Left renal pelvis (tissue), 4 donors: ENCODE measurements at places on chromosomes 6 and 20.

GRCh38 chr6:132458887-132459604, 53.9 kb downstream of the STX7 start:
- no peak for DNase-seq

GRCh38 chr6:151961809-151962208, 154.3 kb downstream of the ESR1 start:
- no peak for DNase-seq

DNA sequence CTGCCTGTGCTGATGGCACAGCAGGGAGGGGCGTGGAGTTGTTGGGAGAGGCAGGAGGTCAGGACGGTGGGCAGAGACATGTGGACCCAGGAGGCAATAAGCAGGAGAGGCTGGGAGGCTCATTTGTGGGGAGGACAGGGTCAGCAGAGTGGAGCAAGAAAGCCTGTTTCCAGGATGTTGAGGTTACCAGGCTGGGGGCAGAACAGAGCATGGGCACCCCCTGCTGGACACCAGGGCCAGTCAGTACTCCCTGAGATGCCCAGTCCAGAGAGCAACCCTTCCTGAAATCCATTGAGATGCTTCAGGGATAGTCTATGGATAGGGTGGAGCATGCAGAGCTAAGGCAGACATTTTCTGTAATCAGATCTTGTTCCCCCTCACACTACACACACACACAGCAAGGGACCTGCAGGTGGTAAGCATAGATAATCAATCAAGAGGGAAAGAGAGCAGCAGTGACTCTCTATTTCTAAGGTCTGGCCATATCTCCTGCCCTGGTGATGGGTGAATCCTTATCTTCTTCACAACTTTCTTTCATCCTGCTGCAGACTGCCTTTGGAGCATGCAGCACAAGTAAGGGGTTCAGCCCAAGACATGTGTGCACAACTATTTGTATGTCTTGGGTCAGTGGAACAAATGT, 41.7 kb downstream of the MOCS1 start:
- no peak for DNase-seq

- no peak for DNase-seq
Measured at GRCh38 chr6:120122401-120122800, 772.8 kb upstream of the MAN1A1 start.

- no peak for DNase-seq
Measured at GRCh38 chr6:146345598-146345997, 198.0 kb upstream of the RAB32 start.

GRCh38 chr6:165766457-165766856, 103.4 kb upstream of the PDE10A start:
- DNase-seq: no peak

DNA sequence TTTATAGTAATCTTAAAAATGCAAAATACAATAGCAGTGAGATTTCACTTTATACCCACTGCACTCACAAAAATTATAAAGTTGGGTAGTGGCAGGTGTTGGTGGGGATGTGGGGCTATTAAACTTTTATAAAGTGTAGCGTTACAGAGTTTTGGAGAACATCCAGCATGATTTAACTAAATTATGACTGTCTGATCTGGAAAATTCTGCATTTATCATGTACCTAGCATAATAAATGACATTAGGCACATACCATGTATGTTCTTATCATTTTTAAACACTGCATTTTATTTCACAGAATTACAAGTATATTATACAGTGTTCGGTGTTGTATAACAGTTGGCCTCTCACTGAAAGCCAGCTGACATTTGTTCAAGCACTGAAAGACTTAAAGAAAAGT, 169.9 kb downstream of the ADGB start:
- no peak for DNase-seq

GRCh38 chr20:47622118-47622665, 120.5 kb downstream of the NCOA3 start:
- no peak for DNase-seq
